SHP77 (cell line): ENCODE measurements at places on chromosomes 2 and 18.
A peak's percentile ranks its signal among the peaks of the same experiment; 100 is the strongest.

DNA sequence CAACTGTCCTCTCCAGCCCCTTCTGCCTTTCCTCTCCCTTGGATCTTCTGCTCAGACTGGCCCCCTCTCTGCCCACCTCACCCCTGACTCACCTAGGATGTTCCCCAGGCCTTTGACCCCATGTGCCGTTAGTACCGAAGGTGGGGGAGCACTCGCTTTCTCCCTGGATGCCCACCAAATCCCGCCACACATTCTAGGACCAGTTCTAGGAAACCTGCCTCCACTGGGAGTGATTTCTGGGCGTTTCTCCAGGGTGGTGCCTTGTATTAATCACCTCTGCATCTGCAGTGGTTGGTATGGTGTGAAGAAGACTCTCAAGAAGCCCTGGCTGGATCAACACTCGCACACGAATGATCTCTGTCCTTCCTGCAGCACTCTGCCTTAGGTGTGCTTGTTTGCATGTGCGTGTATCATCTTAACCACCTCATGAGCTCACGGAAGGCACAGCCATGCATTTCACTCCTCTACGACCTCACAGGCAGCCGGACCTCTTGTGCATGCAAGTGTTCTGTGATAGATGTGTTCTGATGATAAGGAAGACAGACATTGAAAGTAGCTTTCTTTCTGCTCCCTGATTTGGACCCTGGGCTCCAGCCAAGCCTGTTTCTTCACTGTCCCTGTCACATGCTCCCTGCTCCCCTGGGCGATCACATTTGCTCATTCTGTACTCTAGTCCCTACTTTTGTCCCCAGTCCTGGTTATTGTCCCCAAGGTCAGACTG is 69.4 kb downstream of the LIPG start:
- no peak for DNase-seq

DNA sequence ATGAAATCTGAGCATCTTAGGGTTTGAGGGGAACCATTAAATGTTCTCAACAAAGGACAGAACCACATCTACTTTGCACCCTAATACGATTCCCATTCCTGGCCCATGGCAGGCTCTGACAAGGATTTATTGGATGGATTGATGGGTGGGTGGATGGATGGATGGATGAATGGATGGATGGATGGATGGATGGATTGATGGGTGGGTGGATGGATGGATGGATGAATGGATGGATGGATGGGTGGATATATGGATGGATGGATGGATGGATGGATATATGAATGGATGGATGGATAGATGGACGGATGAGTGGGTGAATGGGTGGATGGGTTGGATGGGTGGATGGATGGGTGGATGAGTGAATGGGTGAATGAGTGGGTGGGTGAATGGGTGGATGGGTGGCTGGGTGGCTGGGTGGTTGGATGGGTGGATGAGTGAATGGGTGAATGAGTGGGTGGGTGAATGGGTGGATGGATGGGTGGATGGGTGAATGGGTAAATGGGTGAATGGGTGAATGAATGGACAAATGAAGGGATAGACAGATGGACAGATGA is 29.6 kb upstream of the MLPH start:
- DNase-seq, result no peak

- DNase-seq, result no peak
Observed at GRCh38 chr18:56891870-56892269, 240.7 kb downstream of the WDR7 start.

DNA sequence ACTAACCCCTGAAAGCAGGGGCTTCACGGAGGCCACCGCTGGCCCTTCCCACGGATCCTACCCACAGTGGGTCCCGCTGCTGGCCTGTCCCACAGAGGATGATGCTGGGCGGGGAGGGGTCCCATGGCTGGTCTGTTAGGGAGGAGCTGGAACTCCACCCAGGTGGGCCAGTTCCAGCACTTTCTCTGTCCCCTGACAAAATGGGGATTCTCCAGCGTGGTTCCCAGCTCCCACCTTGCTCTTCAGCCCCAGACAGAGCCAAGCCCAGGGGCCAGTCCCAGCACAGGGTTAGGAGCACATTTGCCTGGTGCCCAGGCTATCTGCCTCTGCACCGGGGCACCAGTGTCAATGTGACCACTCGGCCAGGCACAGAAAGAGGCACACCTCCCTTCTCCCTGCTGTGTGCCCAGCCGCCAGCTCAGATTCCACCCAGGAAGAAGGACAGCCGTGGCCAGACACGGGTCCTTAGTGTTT is 50.0 kb downstream of the ANKMY1 start:
- DNase-seq, result no peak

DNA sequence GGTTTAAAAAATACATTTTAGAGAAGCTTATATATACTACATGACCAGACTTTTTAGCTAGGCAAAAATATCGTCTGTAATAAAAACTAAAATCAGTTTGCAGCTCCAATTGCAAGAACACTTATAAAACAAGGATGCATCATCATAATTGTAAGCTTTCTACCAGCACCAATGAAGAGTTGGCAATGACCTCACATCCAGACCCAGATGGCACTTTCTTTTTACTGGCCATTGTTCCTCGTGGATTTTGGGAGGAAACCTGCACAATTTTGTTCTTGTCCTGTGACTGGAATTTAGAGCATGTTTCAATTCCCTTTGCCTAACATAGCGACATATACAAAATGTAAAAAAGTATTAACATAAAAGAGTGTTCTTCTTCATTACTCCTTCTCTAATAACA is 174.3 kb downstream of the ZNF521 start:
- DNase-seq, result no peak

GRCh38 chr2:217856871-217857270 is 145.9 kb downstream of the TNS1 start:
- DNase-seq, result no peak

- DNase-seq, result no peak
Observed at GRCh38 chr18:25334588-25334987, 17.4 kb downstream of the ZNF521 start.

GRCh38 chr18:49560624-49561288 is 1.1 kb upstream of the LIPG start:
- DNase-seq, result no peak

- DNase-seq, result no peak
Observed at GRCh38 chr2:111143107-111143842, 22.6 kb downstream of the BCL2L11 start.

DNA sequence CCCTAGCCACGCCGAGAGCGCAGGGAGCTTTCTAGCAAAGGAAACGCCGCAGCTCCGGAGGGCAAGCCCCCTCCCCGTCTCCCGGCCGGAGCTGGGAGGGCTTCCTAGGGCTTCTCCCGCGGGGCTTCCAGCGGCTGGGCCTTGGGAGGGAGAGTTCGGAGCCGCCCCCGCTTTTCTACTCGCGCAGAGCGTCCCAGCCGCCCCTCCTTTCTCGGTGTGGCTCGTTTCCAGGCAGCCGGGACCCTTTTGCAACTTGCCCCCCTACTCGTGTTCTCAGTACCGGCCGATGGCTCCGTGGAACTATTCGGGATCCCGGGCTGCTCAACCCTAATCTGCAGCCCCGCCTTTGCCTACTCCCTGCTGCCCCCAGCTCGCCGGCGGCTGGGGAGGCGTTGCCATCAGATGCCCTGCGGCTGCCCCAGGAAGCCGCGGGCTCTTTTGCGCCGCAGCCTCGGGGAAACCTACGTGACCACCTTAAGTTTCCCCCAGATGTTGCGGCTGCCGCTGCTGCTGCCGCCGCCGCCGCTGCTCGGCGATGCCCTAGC is 1.5 kb upstream of the NR4A2 start:
- DNase-seq, result peak; percentile 11

- no peak for DNase-seq
Observed at GRCh38 chr18:49094979-49095632, 144.3 kb upstream of the SMAD7 start.

GRCh38 chr2:167186465-167186864 is 298.2 kb downstream of the XIRP2 start:
- DNase-seq, result no peak

DNA sequence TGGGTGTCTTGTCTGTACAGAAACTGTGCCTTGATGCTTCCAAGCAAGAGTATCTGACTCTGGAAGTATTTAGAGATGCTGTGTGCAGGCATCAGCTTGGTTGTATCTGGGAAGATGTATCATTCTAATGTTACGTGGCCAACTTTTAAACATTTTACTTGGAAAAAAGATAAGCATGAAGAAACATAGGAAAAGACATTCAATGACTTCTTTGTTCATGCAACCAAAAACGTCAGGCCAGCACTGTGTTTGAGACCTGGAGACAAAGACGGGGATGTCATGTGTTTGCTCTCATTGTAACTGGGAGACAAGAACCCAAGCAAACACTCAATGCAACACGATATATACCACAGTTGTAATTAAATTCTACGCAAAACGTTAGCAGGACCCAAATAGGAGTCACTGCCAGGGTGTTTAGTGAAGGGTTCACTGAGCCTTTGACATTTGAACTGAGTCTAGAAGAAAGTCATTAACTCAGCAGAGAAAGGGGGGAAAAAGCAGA is 8.9 kb upstream of the SESTD1 start:
- peak; percentile 44 for DNase-seq

- no peak for DNase-seq
Observed at GRCh38 chr2:173550143-173550542, 195.5 kb downstream of the CDCA7 start.

DNA sequence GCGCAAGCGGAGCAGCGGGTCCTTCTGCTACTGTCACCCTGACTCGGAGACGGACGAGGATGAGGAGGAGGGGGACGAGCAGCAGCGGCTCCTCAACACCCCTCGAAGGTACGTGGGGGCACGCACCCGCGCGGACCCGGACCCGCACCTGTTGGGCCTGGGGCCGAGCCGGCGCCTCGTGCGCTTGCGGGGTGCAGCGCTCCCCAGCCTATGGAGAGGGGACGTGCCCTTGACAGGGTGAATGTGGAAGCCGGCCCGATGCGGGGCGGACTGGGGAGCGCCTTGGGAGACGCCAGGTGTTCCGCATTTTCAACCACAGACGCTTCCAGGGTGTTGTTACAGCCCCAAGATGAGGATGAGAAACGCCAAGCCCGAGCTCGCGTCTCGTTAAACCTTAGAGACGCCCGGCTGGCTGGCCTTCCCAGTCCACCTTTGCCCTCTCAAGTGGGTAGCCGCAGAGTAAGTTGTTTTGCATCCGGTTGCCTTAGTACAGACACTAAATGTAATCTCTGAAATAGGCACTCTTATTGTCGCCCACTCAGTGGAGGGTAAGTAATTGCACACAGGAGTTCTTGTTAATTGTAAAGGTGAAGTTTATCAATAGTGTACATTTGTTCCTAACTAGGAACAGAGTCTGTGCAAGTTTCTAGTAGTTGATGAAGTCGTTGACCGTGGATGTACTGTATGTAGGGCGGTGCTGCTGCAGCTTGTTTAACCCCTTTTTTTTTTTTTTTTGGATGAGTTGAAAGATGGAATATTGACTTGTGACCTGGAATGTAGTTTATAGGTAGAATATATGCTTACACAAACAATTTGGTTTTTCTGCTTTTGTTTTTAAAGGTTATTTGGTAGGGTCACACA is 815 bp downstream of the GMCL1 start:
- no peak for DNase-seq

GRCh38 chr2:118123561-118124232 is 35.4 kb downstream of the INSIG2 start:
- DNase-seq, result no peak

- no peak for DNase-seq
Observed at GRCh38 chr2:96839293-96839874, 4.4 kb downstream of the ANKRD23 start.

- DNase-seq, result no peak
Observed at GRCh38 chr2:181366675-181367175, 90.5 kb upstream of the ITGA4 start.

DNA sequence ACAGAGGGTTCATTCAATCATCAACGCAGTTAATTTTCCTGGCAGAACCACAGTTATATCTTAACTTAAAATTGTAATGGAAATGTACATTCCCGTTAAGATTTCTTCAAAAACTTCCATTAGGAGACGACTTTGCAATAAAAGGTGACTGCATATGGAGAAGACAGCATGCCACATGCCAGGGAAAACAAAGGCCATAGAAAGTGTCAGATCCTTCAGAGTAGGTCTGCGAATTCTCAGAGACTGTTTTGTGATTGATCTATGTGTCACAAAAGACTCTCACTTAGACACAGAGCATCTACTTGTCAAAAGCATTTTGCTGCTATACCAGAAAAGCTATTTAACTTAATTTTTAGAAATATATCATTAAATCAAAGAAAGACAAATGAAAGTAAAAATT is 274.6 kb downstream of the DPP10 start:
- DNase-seq, result no peak

DNA sequence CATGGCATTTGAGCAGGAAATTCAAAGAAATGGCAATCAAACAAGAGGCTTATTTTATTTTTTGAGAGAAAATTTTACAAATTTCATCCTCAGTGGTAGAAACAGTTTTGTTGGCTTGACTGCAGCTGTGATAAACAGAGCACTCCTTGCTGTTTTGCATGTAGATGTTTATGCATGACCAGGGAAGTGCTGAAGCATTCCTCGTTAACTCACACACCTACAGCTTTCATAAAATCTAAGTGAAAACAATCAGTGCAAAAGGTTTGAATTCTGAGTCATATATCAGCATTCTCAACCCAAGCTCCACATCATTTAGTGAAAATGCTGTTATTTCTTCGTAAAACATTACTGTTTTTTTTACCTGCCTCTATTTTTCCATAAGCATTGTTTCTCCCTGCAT is 146.6 kb upstream of the CCDC68 start:
- no peak for DNase-seq

- peak; percentile 76 for DNase-seq
Observed at GRCh38 chr18:5237083-5237722, 40.1 kb upstream of the AKAIN1 start.

DNA sequence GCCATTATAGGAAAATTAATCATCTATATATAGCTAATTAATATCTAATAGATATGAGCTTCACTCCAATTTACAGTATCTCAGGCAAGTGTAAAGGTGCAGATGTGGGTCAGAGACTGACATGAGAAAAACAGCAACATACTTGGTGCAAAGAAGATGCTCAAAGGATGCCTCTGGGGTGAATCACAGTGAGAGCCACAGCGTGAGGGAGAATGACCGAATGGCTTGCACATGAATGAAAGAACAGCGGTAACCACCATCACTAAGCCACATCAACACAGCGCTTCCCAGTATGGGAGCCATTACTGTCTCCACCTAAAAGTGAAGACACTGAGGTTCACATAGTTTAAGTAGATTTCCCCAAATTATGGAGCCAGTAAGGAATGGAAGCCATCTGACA is 423.4 kb upstream of the ID2 start:
- DNase-seq, result no peak

- DNase-seq, result no peak
Observed at GRCh38 chr18:50128506-50129271, 66.3 kb downstream of the MYO5B start.

DNA sequence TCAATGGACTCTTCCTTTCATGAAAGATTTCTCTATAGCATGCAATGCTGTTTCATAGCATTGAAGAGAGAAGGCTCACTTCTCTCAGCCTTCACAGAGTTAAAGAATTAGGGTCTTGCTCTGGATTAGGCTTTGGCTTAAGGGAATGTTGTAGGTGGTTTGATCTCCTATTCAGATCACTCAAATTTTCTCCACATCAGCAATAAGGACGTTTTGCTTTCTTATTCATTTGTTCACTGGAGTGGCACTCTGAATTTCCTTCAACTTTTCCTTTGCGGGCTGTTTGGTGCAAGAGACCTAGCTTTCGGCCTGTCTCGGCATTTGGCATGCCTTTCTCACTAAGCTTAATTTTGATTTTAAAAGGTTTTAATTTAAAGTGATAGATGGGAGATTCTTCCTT is 131.6 kb downstream of the RBMS1 start:
- DNase-seq, result no peak
